ENCODE measurements at places on chromosomes 4 and X.
A peak's percentile ranks its signal among the peaks of the same experiment; 100 is the strongest.

- DNase-seq: no peak
Observed at GRCh38 chr4:40848940-40849339, 99.2 kb downstream of the NSUN7 start.

GRCh38 chr4:109433205-109434006, at the start of gene SEC24B:
Gene SEC24B (plus strand): TSS chr4:109433815. CDS start chr4:109433870, 55 bp downstream.
- DNase-seq: peak; percentile 71

DNA sequence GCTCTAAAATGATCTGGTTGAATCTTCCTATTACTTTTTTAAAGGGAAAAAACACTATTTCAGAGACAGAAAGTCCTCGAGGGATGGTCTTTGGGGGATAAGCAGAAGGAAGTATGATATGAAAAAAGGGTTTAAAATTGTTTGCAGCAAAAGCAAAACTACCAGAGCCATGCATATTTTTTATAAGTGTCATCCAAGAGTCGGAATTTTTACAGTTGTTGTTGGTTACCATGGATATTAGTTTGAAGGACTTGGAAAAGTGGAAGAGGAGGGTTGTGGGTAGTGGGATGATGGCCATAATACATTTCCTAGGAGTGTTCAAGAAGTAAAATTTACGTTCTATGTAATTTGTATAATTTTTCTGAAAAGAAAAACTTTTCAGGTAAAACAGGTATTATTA, 134.4 kb downstream of the PCDH7 start:
- no peak for DNase-seq

GRCh38 chr4:110208419-110208818, 10.0 kb upstream of the ELOVL6 start:
- no peak for DNase-seq

- DNase-seq: no peak
Observed at GRCh38 chr4:181224852-181225251, 1018.4 kb upstream of the TENM3 start.

DNA sequence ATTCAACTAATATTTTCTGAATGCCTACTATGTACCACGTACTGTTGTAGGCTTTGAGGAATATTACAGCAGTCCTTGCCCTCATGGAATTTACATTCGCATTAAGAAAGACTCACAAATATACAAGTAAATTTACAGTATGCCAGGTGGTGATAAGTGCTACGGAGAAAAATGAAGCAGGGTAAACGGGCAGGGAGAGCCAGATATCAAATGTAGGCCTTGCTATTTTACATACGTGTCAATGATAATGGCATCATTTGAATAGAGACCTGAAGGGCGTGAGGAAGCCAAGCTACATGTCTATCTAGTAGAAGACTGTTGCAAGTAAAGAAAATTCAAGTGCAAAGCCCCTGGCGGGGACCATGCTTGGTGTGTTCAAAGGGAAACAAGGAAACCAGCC, 65.2 kb downstream of the AMMECR1 start:
- DNase-seq: no peak

- DNase-seq: no peak
Observed at GRCh38 chr4:872241-872981, 46.5 kb upstream of the CPLX1 start.

GRCh38 chr4:150315691-150316090, 237.4 kb downstream of the DCLK2 start:
- DNase-seq: no peak

DNA sequence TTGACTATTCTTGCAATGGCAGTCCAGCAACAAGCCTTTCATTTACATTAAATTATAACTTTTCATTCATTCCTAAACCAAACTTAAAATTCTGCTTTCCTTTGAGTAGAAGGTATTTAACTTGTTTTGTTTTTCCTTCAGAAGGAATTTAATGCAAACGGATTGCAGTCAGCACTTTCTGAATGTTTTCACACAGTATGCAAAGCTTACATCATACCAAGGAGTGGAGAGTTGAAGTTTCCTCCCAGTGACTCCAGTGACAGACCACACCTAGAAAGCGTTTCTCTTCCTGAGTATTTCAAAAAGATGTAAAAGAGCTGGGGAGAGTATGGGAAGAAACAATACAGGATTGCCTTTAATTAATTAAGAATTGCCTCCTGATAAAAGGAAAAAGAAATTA, 8.1 kb downstream of the EPGN start:
- no peak for DNase-seq

- DNase-seq: no peak
Observed at GRCh38 chr4:122701061-122701460, 31.4 kb upstream of the BBS12 start.

DNA sequence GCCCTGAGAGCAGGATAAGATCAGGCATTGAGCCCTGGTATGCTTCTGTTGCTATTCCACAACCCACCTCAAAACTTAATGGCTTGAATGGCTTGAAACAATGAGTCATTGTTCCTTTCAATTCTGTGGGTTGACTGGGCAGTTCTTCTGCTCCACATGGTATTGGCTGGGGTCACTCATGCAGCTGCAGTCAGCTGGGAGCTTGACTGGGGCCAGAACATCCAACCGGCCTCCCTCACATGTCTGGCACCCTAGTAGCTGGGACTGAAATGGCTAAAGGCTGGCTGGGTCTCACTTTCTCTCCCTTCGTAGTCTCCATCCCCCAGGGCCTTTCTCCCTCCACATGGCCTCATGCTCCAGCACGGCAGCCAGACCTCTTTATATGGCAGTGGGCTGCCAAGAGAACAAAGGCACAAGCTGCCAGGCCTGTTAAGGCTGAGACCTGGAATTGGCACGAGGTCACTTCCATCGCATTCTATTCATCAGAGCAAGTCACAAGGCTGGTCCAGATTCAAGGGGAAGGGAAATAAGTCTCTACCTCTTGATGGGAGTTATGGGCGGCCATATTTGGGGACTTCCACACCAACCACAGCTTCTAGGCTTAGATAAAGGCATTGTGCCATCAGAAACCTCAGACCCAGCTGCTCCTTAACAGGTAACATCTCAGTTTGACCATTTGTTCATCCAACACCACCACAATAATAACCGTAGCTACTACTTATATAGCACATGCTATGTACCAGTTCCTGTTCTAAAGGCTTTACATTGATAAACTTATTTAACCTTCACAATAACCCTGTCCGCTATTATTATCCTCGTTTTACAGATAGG, 159.7 kb upstream of the ATP6AP2 start:
- DNase-seq: no peak

- DNase-seq: no peak
Observed at GRCh38 chrX:20218836-20219505, 47.7 kb downstream of the RPS6KA3 start.

DNA sequence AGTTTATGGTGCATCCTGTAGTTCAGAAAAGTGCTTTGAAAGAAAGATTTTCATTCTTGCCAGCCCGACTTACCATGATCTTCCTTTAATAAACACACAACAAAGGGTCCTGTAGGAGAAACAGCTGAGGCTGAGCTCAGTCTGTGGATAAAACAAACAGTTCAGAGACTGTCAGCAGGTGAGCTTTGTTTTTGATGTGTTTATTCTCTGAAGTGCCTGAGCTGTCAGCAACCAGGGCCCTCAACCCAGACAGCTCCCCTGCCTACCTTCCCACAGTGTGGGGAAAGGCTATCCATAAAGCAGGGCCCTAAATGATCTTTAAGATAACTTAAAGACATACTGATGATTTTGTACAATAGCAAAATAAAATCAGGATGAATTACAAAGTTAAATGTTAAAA, 459.2 kb upstream of the GALNT7 start:
- DNase-seq: no peak

- DNase-seq: no peak
Observed at GRCh38 chr4:122003335-122003734, 51.5 kb upstream of the TRPC3 start.

GRCh38 chr4:24764345-24764744, 31.0 kb upstream of the SOD3 start:
- DNase-seq: no peak

DNA sequence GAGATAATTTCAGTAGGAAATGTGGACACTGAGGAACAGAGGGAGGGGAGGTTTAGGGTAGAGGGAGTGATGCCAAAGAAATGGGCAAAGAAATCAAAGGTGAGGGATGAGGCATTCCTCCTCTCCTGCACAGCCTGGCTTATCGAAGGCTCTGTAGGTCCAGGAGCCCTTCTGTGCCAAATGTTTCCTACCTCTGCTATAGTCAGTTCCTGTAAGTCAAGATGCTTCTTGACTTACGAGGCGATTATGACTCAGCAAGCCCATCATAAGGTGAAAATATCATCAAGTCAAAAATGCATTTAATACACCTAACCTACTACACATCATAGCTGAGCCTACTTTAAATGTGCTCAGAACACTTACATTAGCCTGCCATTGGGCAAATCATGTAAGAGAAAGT, 60.0 kb upstream of the ARHGAP24 start:
- DNase-seq: no peak

- no peak for DNase-seq
Observed at GRCh38 chrX:40054793-40055192, 43.0 kb downstream of the BCOR start.

- DNase-seq: peak; percentile 25
Observed at GRCh38 chr4:82429728-82430192, 502 bp downstream of the HNRNPDL start.

DNA sequence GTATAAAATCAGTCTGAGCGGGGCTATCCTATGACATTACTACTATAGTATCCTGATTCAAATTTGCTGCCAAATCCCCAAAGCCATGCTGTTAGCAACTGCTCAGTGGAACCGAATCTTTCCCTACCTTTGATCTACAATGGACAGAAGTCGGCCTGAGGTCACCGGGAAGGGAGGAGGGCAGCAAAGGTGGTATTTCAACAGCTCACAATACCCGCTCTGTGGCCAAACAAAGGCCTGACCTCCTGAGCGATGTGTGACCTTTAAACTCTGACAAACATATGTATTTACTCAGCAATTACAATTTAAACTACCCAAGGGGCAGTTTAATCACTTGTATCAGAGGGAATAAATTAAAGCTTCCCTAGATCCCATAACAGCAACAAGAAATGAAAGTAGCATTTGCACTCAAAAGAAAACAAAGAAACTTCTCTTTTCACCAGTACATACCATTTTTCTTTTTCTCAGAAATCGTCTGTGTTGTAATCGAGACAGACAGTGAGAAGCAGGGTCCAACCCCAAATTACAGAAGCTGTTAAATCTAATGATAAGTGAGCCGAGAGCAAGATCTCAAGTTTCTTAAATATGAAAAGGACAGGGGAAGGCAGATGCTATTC, 11.6 kb upstream of the TMEM128 start:
- no peak for DNase-seq

DNA sequence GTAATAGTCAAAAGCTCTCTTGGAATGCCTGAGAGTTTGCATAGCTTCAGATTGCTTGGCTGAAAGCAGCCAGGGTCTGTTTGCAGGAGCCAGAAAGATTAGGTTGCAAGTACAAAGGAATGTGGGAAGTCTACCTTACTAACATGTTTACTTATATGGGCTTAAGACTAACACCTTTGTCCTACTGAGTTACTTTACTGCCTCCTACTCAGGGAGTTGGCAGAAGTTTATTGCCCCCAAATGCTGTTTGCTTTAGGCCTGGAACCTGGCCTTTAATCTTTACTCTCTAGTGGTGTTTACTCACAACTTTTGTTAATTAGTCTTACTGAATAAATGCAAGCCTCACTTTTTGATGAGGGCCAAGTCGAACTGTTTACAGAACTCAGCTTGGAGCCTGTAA, 219.4 kb upstream of the ZC4H2 start:
- DNase-seq: no peak

GRCh38 chrX:71164071-71164470, 19.4 kb downstream of the NLGN3 start:
- DNase-seq: no peak

GRCh38 chr4:155639704-155640523, 26.7 kb upstream of the GUCY1A1 start:
- DNase-seq: no peak

GRCh38 chr4:16916719-16917337, 18.4 kb upstream of the LDB2 start:
- DNase-seq: no peak

DNA sequence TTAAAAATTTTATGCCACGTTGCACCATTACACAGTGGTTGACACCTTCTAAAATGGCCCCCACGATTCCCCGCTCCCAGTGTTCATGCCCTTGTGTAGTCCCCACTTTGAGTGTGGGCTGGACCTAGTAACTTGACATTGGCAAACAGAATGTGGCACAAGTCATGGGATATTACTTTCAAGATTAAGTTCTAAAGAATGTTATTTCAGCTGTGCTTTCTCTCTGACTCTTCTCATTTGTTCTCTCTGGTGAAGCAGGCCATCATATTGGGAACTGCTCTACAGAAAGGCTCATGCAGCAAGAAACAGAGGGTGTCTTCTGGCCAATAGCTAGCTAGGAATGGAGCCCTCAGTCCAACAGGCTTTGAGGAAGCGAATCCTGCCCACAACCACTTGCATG, 67.1 kb downstream of the ATXN3L start:
- no peak for DNase-seq

DNA sequence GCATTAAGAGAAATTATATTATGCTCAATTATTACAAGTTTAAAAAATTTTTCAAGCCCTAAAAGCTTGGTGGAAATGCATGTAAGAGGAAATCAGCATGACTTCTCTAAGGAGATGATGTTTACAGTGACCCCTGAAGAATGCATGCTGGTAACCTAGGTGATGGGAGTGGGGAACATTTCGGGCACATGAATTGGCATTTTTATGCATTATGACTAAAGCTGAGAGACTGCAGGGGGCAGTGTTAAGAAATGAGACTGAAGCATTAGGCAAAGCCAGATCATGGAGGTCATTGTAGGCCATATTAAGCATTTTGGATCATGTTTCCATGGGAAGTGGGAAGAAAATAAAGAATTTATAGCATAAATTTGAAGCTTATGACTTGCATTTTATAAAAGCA, 421.3 kb downstream of the FAT4 start:
- DNase-seq: no peak

DNA sequence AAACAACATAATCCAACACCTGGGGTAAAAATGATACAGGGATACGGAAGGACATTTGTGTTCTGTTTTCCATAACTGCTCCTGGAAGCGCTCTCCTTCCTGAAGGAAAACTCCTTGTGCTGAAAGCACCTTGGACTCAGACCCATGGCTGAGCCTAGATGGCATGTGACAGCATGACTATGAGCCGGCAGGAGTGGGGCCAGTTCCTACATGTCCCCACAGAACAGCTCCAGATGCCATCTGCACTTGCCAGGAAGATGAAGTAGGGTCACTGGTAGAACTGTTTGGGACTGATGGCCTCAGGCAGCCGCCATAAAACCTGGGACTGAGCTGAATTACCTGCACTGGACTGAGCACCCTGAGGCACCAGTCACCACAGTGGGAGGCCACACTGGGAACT, 56.0 kb upstream of the BCLAF3 start:
- DNase-seq: no peak

DNA sequence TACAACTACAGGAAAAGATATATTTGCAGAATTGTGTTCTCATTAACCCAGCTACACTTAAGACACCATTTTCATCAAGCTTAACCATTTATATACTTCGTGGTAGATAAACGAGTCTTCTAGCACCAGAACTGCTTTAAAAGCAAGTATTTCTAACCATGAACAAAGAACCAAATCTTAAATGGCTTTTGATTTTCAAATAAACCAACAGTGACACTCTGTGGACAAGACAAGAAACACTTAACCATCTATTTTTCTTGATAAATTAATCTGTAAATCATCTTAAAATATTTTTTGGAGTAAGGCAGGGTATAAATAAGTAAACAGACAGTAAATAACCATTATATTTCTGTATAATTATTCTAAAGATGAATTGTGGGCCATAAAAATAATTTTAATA, 10.2 kb downstream of the BEND2 start:
- DNase-seq: no peak

Data from hepatic stellate cell (primary cell).